ENCODE measurements at places on chromosomes 3 and 15.
A peak's percentile ranks its signal among the peaks of the same experiment; 100 is the strongest.

DNA sequence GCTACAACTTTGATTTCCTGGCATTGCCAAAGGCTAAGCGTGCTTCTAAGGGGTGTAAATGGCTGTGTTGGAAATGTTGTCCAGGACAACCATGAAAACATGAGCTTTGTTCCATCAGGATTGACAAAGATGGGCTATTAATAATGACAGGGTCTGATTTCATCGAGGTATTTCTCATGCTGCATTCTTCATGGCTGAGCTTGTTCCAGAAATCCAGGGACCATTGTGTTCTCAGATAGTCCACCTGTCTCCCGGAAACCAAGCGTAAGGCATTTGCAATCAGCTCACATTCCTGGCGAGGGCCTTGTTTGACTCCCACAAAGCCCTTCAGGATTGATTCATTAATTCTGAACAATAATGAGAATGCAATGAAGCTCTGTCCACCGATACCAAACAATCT lies 111.3 kb downstream of the CD47 start:
- no peak for DNase-seq

GRCh38 chr3:47228088-47228487 lies 54.5 kb downstream of the KIF9 start:
- DNase-seq: no peak

DNA sequence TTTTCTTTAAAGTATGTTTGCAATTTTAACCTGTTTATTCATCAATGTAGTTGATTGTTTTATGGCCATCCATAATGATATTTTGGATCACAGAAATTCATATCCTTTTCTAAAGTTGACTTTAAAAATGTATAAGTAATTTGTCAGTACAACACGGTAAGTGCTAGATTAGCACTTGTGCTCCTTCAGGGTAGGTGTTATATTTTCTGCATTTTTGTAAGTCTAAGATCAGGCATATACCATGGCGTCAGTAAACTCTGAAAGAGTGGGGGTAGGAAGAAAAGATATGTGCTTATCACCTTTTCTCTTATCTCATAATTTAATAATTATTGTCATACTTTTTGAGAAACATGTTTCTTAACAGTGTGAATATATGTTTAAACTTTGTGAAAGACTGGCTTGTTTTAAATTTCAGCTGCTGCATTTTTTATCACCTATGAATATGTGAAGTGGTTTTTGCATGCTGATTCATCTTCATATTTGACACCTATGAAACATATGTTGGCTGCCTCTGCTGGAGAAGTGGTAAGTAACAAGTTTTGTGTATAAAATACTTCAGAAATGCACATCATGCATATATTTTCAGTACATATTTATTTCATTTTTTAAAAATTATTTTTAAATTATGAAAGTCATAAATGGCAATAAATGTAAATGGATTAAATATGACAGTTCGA lies 22.1 kb downstream of the SLC25A26 start:
- no peak for DNase-seq

DNA sequence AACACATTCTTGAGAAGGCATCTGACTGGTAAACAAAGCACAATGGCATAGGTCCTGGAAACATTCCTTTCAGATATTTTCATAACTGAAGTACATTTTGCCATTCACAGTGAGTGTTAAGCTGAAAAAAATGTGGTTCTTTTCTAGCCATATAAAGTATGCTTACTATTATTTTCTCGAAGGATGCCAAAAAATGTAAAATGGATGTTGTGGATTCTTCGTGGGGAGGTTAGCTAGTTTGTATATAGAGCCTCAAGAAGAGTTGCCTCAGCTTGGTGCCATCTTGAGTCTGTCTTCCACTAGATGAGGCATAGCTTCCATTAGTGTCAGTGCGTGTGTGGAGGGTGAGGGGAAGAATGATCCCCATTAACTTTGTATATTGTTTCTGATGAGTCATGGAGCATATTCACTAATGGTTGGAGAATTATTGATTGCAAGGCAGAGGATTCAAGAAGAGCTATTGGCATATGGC lies 4.1 kb downstream of the MBNL1 start:
- DNase-seq: peak; percentile 46

DNA sequence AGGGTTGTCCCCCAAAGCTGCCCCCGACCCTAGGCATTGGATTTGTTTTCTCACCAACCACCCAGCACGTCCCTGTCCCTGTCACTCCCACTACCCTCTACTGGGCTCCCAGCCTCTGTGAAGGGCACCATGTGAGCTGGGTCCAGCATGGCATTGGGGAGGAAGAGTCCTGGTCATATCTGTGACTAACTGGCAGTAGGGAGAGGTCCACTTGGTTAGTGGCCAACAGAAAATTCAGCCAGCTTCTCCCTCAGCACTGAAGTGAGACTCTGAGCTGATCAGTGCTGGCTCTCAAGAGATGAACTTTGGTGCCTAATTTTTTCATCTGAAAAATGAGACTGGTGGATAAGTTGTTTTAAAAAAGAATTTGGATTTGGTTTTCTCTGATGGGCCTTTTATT lies 11.3 kb upstream of the KIF23 start:
- no peak for DNase-seq

- DNase-seq: no peak
Observed at GRCh38 chr3:99651531-99651930, 13.1 kb downstream of the COL8A1 start.

DNA sequence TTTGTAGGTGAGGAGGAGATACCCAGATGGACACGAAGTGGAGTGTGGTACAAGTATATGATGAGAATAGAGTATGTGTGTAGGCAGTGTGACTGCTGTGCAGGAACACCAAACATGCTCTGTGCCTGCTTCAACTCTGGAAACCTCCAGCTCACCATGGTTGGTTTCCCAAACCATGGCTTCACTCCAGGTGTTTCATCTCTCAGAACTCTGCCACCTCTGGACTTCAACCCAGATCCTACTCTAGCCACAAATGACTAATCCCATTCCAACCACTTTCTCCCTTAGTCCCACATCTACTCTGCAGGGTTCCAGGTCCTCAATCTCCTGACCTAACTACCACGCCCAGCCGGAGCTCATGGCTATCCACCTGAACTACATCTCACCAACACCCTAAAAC lies 102.1 kb downstream of the RYK start:
- no peak for DNase-seq

DNA sequence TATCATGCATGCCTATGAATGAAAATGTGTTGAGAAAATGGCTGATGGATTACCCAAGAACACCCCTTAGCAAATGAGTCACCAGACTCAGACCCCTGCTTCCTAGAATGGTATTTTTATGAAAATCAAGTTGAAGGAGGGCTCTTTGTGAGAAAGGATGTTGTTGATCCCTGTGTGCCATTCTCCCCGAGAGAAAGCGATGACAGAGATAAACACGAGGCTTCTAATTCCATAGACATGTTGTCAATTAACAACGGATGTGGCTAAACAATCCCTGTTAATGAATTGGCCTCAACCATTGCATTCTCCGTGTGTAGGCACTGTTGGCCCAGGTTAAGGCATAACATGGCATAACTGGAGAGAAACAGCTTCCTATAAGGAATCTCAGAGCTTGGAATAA lies 5.8 kb upstream of the OXTR start:
- no peak for DNase-seq

DNA sequence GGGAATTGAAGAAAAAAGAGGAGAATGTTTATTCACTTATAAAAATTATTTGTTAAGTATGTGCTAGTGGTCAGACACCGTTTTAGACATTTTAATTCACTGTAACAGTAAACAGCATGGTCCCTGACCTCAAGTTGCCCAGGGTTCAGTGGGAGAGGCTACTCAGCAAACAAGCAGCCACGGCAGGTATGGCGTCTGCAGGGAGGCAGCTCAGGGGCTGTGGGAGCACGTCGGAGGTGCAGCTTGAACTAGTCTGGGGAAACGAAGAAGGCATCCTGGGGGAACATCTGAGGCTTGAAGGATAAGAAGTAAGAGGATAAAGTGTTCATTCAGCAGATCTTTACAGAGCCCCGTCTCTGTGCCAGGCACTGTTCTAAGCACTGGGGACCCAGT lies 66.0 kb downstream of the CRTC3 start:
- DNase-seq: no peak

- no peak for DNase-seq
Observed at GRCh38 chr3:148077965-148078364, 619.7 kb upstream of the AGTR1 start.

DNA sequence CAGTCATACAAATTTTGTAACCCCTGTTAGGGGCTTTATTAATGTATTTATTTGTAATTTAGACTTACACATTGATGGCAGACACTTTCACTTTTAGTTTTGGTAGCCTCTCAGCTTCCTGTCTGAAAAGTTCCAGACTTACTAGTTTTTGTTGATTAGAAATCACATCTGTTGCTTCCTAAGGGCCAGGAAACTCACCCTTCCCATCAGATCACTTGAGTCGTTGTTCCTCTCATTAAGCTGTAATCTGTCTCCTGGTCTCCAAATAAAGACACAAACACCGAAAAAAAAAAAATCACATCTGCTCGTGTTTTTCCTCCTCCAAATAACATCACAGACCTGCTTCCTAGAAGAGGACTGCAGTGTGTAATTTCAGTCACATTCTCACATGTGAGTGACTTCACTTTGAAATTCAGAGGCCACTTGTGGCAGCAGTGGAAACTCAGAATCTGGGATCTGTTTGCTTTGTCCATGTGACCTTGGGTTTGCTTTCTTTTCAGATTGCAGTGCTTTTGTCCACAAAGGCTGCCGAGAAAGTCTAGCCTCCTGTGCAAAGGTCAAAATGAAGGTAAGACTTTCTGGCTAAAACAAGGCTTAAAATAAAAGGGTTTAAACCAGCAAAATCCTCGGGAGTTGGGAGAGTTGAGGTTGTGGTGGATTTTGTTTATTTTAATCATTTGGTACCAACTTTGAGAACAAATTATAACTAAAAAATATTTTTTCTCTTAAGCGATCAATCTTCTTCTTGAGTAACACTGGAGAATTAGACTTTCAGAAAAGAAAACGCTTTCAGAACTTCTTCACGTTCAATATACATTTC lies 87.0 kb downstream of the KLHL25 start:
- peak; percentile 78 for DNase-seq

- no peak for DNase-seq
Observed at GRCh38 chr3:48186631-48187300, 1.5 kb downstream of the CDC25A start.

DNA sequence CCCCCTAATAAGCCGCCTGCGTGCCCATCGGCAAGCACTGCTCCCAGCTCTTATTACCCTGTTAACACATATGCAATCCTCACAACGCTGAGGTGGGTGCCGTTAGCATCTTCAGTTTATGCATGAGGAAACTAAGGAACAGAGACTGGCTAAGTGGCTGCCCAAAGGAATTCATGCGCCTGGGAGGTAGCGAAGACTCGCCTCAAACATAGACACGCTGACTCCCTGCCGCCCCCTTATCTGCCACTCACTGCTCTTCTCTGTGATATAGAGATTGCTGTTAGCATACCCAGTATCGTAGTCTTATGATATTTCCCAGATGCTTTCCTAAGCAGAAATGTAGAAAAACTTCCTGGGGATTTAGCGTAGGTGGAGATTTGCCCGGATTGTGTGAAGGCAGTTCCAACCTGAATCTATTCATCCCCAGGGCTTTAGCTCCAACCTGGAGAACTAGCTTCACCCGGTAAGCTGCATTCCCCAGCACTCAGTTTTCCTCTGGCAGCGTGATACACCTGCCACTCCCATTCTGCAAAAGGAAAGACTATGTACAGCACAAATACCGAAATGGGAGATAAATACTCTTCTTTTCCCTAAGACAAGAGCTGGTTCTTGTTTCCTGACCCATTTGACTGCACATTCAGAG lies 23.7 kb upstream of the CD47 start:
- DNase-seq: no peak

Data from suppressor macrophage treated with lipopolysaccharide for 4 hours (primary cell).